ENCODE measurements at places on chromosomes 1 and 21.

- no peak for DNase-seq
These were observed 49.7 kb downstream of the SYF2 start for GRCh38 chr1:25182629-25183028.

GRCh38 chr1:36342426-36343185, 19.2 kb upstream of the EVA1B start:
- DNase-seq: peak; percentile 53

DNA sequence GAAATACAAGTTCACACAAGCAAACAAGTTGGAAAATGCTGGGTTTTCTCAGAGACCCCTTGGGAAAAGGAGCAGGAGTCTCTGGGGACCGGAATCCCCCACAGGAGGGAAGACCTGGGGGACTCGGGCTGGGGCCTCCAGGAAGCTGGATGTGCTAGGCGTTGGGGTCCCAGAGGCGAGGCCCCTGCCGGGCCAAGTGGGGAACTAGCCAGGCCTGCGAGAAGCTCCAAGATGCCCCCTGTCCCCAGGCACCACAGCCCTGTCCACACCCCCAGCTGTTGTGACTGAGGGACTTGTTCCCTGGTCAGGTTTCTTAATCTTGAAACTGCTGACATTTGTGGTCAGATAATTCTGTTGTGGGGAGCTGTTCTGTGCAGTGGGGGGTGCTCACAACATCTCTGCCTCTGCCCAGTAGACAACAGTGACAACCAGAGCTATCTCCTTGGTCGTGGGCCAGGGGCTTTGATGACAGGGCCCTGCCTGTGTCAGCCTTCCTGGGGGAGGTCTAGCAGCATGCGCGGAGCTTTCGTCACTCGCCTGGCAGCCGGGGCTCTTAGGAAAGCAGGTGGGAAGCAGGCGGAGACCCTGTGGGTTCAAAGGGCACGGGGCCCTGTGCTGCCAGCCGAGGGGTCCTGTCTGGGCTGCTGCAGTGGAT, 126.4 kb upstream of the ARHGEF16 start:
- DNase-seq: no peak

DNA sequence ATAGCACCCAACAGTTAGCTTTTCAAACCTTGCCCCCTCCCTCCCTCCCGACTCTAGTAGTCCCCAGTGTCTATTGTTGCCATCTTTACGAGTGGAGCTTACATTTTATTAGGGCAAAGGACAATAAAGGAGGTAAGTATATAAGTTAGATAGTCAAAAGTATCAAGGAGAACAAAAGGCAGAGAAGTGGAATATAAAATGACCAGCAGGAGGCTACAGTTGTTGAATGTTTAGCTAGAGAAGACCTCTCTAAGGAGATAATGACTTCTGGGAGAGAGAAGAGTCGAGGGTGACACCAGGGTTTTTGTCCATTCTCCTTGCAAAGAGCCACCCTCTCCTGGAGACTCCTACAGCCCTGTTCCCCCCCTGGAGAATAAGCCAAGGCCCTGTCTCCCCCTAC, 48.7 kb downstream of the SYT6 start:
- no peak for DNase-seq

GRCh38 chr21:29342363-29342957, 43.7 kb downstream of the BACH1 start:
- no peak for DNase-seq

- no peak for DNase-seq
These were observed 6.6 kb downstream of the UBR4 start for GRCh38 chr1:19203440-19203839.

- DNase-seq: no peak
These were observed 14.4 kb downstream of the ANP32E start for GRCh38 chr1:150221552-150221951.

- no peak for DNase-seq
These were observed 360.7 kb downstream of the CAMTA1 start for GRCh38 chr1:7145947-7146346.

GRCh38 chr1:110731529-110731928, 56.8 kb upstream of the KCNA3 start:
- no peak for DNase-seq

DNA sequence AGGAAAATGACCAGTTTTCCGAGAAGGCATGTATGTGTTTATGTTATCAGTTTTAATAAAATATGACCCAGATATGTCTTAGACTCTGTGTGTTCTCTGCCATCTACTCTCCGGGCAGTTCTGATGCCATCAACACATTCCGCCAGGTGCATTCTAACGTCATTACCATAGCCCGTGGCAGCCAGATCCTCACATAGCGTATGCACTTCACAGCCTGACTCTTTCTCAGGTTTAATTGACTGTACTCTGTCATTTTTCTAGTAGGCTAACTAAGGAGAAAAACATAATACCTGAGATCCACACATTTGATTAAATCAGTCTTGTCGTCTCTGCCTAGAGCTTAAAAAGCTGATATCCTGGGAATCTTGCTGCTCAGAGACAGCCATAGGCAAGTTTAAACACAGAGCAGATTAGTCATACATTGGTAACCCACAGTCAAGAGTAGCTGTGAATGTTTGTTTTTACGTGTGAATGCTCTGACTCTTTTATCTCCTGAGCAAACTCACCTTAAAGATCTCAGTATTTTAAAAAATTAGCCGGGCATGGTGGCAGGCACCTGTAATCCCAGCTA, 175.9 kb downstream of the GREM2 start:
- DNase-seq: no peak

DNA sequence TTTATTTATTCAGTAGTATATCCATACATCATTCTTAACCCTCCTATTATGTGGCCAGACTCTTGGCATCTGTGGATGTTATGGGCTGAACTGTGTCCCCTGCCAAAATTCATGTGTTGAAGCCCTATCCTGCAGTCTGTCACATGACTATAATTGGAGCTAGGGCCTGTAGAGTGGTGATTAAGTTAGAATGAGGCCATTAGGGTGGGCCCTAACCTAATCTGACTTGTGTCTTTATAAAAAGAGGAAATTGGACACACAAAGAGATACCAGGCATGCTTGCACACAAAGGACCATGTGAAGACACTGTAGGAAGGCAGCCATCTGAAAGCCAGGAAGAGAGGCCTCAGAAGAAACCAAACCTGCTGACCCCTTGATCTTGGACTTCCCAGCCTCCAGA, 6.6 kb downstream of the ZMYND12 start:
- DNase-seq: no peak

DNA sequence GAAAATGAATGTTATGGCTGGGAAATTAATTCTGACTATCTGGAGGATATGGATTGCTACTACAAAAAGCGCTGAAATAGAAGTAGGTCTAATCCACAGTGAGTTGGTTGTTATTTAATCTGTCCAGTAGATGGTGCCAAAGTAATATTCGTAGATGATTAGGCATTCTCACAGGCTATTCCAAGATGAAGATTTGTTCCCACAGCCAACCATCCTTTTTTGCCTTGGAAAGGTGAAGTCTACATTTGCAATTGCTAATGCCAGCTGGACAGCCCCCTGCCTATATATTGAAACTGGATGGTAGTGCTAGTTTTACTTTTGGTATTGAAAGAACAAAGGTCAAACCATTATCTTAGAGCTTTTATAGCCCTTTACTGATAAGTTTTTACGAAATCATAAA, 43.8 kb downstream of the RBM11 start:
- peak; percentile 31 for DNase-seq

DNA sequence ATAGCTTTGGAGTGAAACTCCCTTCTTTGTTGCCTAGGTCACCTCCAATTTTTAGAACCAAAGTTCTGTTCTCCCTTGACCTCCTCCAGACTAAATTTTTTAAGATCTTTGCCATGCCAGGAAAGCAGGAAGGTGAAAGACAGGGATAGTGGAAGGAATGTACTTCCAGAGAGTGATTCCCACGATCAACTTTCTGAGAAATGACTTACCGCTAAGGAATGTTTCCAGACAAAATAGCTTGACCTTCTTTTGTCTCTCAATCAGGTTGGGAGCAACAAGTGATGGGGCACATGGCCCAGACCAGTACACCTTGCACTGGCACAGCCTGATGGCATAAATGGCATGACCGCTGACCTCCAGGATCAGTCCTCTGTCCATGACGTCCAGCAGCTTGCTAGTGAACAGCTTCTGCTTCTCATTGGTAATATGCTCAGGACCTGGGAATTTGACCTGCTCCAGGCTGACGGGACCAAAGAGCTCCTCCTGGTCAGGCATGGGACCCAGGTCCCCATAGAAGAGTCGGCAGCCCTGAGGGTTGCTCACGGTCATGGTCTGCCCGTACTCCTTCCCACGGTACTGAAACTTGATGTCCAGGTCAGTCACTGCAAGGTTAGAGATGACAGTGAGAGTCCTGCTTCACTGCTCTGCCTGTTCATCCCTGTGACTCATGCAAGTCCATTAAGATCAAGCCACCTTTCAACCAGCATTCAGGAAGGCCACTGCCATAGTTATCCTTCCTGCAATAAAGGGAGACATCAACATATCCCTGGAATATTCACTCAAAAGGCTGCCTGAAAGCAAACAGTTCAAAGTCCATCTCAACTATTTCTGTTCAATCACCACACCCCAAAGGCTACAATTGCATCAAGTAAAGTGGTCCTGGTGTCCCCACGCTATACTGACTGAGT, 6.2 kb upstream of the C1orf74 start:
- DNase-seq: no peak

- no peak for DNase-seq
These were observed 38.2 kb upstream of the CSF3R start for GRCh38 chr1:36520771-36521420.

- DNase-seq: no peak
These were observed 87.8 kb upstream of the S1PR1 start for GRCh38 chr1:101148980-101149379.

DNA sequence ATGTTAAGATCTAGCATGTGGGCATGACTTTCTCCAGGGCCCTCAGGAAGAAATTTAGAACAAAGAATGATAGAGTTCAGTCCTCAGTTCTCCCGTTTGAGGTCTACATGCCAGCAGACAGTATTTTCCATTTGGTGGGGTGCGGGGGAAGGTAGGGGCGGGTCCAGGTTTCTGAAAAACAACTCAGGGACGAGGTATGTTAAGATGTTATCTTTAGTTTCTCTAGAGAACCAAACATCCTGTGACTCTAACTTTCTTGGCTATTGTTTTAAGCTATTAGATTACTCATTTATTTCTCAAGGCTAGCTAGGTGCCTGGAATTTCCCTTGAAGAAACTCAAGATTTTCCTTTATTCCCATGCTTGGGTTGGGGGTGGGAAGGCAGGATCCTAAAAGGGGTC, 42.3 kb upstream of the SYT14 start:
- no peak for DNase-seq

GRCh38 chr1:51549016-51549619, 30.1 kb upstream of the EPS15 start:
- DNase-seq: no peak

- no peak for DNase-seq
These were observed 5.5 kb downstream of the TRAF5 start for GRCh38 chr1:211332036-211332616.

DNA sequence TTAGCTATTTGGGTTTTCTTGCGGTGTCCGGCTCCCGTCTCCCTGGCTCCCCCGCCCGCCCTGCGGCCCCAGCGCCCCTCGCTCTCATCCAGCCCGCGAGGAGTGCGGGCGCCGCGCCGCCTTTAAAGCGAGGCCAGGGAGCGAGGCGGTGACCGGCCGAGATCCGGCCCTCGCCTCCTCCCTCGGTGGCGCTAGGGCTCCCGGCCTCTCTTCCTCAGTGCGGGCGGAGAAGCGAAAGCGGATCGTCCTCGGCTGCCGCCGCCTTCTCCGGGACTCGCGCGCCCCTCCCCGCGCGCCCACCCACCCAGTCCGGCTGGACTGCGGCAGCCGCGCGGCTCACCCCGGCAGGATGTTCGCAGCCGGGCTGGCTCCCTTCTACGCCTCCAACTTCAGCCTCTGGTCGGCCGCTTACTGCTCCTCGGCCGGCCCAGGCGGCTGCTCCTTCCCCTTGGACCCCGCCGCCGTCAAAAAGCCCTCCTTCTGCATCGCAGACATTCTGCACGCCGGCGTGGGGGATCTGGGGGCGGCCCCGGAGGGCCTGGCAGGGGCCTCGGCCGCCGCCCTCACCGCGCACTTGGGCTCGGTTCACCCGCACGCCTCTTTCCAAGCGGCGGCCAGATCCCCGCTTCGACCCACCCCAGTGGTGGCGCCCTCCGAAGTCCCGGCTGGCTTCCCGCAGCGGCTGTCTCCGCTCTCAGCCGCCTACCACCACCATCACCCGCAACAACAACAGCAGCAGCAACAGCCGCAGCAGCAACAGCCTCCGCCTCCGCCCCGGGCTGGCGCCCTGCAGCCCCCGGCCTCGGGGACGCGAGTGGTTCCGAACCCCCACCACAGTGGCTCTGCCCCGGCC, 492 bp downstream of the HLX start:
- peak; percentile 93 for DNase-seq

- DNase-seq: no peak
These were observed 403.2 kb upstream of the B3GALT2 start for GRCh38 chr1:193589597-193590040.

- DNase-seq: no peak
These were observed 88.4 kb downstream of the C21orf91 start for GRCh38 chr21:17730782-17731181.

GRCh38 chr1:14347186-14347585, 251.3 kb upstream of the KAZN start:
- no peak for DNase-seq

- DNase-seq: no peak
These were observed 403.1 kb downstream of the RRAGC start for GRCh38 chr1:38456531-38456876.

DNA sequence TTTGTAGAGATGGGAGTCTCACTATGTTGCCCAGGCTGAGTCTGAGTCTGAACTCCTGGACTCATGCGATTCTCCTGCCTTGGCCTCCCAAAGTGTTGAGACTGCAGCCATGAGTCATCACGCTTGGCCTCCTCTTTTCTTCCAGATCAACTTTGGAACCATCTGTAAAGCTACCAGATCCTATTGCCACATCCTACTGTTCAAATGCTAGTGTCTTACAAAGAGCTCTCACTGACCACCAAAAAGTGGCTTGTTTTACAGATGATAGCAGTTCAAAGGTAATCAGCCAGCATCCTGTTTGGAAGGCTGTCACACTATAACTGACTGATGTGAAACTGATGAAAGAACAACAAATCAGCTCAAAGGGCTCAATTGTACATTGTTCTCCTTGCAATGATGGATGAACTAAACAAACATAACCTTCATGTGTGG, 221.6 kb downstream of the AKT3 start:
- no peak for DNase-seq

GRCh38 chr21:36584980-36585940, 105.3 kb upstream of the CLDN14 start:
- DNase-seq: no peak

Data from HuH-7 (cell line).